GM04504 (cell line): ENCODE measurements at places on chromosomes 6 and 20.

DNA sequence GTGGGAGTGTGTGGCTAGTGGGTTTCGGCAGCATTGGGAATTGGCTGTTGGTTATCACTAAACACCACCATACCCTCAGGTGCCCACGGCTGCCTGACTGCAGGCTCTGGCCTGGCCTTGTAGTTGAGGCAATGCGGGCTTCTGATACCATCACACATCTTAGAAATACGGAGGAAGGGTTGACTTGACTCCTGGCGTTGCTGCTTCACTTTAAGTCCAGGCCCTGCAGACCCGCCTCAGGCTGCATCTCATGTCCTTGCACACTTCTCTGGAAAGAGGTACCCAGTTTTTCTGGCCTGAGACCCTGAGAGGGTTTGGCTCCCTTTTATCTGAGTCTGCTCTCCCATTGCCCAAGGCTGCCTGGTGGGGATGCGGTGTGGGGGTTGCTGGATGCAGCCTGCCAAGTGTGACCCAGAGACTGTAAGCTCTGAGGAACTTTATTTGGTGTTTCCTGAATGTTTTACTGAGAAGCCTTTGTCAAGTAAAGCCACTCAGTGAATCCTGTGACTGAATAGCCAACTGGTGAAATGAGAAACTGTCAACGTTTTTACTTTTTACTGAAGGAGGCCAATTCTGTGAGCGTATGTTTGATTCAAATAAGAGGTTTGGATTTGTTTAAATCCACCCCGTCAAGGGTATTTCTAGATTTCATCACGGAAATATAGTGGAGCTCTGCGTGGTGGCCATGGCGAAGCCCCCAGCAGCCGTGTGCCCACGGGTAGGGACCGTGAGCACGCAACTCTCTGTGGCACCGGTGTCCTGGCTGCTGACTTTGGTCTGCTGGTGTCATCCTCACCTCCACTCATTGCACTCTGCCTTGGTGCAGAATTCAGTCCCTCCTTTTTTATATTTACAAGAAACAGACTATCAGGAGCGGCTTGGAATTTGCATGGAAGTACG lies 160.1 kb downstream of the DTNBP1 start:
- no peak for DNase-seq

DNA sequence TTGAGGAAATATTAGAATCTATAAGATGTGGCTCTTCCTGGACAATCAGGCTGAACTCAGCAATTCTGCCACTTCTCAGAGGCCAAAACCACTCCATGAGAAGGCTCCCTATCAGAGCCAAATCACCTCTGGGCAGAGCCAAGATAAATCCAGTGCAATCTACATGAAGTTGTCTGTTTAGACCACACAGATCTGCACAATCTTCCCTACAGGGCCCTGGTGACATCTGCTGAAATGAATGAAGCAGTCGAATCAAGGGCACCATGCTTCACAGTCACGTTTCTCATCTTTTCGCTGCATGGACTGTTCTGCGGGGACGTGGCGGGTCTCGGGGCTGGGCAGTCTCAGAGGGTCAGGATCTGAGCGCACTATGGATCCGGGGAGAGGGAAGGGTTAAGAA lies 60.1 kb upstream of the CD93 start:
- DNase-seq = no peak

DNA sequence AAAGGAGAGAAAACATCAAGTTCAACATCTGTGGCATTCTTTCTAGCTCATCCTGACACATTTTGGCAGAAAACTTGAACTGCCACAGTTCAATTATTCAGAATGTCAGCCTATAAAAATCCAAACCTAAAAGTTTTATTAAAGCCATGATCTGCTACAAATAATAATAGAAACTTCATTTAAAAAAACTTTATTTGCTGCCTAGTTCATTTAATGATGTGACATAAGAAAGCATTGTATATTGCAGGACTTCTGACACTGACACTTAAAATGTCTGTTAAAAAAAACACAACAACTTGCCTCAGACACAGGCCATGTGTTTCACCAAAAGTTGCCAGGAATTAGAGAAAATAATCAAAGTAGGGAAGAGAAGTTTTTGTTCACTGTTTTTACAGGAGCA lies 88.3 kb upstream of the HTR1E start:
- no peak for DNase-seq

GRCh38 chr6:134983823-134984222 lies 33.9 kb upstream of the ALDH8A1 start:
- DNase-seq = no peak

GRCh38 chr6:16576451-16577368 lies 184.6 kb downstream of the ATXN1 start:
- no peak for DNase-seq

GRCh38 chr6:16274483-16274882 lies 36.1 kb downstream of the GMPR start:
- DNase-seq = no peak

DNA sequence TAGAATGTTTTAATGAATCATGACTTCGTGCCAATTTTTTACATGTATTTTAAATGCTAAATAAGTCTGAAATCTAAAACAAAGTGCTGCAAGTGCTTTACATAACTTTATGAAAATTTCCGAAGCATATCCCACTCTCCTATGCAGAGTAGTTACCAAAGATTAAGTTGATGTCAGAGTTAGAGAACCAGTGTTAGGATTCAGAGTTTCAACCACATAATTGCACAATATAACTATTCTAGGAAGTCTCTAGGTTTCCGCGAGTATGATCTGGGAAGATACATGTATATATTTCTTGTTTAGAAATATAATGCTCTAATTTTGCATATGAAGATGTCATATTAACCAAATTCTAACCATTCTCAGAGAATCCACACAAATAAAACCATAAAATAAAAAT lies 74.8 kb downstream of the ASCC3 start:
- DNase-seq = no peak

DNA sequence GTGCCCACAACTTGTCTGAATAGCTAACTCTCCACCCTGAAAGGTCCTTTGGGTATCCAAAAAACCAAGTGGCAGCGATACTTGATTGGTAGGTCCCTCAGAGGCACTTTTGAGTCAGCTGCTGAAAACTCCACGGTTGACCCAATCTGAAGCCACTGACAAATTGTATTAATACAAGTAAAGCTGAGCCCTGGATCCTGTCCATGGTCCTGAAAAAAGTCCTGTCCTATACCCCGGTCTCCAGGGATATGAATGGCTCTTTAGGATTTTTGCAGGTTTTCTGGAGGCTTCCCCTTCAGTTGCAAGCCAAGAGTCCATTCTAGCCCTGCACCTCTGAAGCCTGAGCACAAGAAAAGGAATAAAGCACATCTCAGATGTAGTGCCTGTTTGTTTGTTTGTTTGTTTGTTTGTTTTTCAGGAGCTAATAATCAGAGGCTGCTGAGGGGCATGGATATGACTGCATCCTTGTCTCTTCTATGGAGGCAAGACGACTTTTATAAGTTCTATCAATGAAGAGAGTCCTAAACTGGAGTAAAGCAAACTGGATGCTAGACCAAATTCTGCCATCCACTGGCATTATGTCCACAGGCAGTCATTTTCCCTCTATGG lies 1.7 kb upstream of the SLC12A5 start:
- peak; percentile 26 for DNase-seq

DNA sequence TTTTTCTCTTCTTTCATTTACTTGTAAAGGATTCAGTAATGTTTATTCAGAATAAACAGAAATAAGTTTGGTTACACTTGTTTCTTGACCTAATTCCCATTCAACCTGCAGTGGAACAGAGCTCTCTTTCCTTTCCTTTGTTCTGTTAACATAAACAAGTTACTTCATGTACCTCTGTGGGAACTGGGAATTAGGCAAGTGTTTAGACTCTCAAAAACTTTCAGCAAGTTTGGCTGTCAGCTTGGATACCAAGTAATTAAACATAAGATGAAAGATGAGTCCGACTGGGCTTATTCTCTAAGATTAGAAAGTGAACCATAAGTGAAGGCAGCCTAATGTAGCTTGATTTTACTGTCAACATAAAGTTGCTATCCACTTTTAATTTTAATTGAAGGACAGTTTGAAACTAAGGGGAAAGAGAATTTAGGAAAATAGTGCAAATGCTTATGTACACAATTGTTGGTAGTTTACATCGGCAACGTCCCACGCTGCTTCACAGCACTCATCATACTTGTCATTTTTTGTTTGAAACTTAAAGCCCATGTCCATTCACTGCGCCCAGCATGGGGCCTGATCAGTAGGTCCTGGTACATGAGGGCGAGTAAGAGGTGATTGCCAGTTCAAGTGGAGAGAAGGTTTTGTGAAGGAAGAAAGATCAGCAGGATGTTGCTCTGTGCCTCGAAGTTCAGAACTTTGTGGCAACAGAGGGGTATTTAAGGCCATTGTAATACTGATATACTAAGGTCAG lies 113.0 kb downstream of the PLEKHG1 start:
- DNase-seq = no peak

DNA sequence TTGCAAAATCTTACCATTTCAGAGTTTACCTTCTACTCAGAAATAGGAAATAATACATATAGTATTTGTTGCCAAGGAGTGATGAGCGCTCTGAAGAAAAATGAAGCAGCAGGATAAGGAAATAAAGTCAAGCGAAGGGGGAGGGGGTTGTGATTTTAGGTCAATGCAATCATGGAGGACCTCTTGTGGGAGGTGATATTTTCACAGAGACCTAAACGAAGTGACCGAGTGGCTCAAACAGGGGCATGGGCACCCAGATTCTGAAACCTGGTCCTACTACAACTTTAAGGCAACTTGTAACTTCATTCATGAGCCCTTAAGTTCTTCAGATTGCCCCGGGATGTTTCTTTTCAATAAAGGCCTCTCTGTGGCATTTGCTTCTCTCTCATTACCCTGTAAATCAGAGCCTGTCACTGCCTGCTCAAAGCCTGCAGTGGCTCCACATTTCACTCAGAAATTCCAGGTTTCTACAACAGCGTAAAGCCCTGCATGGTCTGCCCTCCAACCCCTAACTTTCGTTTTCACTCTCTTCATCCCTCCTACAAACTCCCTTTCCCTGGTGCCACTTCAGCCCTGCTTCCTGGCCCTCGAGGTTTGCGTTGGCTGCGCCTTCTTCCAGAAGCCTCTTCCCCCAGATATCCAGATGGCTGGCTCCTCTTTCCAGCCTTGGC lies 162.7 kb downstream of the TBC1D7 start:
- no peak for DNase-seq

DNA sequence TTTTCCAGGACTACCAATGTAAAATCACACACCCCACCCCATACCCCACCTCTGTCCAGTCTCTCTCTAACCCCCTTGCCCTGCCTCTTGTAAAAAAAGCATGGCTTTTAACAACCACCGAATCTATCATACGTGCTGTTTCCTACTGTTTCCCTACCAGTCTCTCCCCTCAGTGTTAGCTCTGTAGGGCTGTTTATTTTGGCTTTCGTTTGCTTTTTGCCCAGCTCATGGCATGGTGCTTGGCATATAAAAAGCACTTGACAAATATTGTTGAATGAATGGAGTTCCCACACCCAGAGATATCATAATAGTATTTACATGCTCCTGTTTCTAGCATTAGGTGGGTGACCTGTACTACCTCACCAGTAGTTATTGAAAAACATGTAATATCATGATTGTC lies 148.2 kb downstream of the OPRM1 start:
- DNase-seq = no peak

- no peak for DNase-seq
Measured at GRCh38 chr6:29679962-29680361, 990 bp downstream of the ZFP57 start.

DNA sequence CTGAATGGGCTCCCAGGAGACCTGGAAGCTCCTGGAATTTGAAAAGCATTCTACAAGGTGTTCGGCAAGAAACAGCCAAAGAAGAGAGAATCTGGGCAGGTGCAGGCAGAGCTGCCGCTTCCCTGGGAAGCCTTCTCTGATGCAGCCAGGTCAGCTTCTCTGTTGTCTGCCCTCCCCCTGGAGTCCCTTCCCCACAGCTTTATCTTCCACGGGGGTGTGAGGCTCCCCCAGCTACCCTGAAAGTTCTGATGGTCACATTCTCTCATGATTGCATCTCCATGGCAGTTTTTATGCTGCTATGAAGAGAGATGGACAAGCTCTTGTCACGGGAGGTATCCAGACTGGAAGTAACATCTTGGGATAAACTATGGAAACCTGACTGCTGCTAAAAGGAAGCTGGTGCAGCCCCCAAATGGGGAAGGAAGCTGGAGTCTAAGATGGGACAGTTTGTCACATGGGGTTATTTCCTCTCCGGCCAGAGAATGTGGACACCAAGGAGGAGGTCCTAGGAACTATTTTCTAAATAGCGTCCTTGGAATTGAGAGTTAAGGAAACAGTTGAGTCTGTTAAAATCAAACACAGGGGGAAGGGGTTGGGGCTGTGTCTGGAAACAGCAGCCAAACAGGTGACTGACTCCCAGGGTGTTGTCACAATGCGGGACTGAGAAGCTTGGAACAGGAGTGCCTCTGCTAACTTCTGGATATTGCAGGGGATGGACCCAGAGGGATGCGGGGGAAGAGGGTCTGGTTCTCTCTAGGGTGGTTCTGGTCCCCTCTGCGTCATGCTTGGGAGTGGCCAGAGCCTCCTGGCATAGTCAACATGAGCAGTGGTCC lies 91.1 kb downstream of the ASXL1 start:
- no peak for DNase-seq

DNA sequence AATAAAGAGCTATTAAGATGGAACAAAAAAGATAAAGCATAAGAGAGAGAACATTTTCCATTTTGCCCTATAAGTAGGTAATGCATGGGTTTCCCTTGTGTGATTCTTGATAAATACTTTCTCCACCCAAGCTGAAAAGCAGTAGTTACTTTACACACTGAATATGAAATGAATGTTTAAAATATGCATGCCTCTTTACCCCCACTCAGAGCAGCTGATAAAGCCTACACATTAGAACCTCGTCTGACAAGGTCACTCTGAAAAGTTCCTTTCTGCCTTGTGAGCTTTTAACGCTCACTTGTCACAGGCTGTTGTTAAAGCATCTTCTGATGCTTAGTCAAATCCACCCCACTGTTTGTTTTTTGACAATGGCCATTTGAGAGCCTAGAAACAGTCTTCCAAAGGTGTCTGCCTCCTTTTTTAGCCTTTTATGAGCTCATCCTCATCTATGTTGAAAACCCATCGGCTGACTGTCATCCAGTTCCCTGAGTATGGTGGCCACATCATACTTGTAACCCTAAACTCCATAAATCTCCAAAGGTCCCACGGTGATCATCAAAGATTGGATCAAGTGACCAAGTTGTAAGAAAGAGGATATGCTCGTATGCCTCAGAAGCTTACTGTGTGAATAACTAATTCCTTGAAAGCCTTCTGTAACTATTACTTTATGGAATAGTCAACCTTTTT lies 102.8 kb downstream of the ATXN1 start:
- no peak for DNase-seq

GRCh38 chr6:17771609-17772008 lies 64.9 kb upstream of the NUP153 start:
- DNase-seq = no peak

GRCh38 chr20:13745784-13746183 lies 38.9 kb downstream of the ESF1 start:
- no peak for DNase-seq

GRCh38 chr6:128162423-128162822 lies 261.6 kb upstream of the THEMIS start:
- DNase-seq = no peak

GRCh38 chr20:4684837-4685413 lies 36.8 kb upstream of the PRND start:
- no peak for DNase-seq

DNA sequence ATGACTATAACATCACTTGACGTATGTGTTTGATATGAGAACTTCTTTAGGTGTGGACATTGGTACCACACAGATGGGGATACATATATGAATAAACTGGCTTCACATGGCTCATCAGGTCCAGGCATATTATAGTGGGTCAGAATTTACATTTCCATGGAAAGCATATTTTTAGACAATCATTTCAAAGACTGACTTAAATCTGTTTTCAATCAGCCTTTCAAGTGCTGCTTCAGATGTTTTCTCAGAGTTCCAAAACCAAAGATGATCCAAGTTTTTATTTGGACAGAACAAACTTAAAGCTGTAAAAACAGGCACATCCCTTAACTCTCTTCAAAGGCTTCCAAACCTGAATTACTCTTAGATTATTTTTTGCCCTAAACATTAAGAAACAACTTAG lies 88.1 kb downstream of the PRSS35 start:
- DNase-seq = no peak
